ENCODE measurements at places on chromosomes 1 and 21.

DNA sequence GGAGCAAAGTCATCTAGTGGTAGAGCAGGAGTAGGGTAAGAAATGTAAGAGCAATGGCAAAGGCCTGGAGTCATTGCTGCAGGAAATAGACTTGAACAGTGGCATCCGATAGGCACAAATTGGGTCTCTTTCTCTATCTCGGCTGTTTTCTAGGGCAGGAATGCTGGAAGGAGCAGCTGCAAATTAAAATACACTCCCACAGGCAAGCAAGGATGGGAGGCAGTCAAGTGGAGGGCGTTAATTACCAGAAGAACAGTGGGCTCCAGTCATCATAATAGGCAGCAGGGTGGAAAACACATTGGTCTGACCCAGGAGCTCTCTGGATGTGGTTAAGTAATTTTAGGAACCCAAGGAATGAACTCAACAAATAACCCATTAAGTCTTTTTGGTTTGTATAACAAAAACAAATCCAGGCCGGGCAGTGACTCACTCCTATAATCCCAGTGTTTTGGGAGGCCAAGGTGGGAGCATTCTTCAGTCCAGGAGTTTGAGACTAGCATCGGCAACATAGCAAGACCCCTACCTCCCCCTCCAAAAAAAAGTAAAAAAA is 7.8 kb upstream of the TDRD5 start:
- DNase-seq = no peak

- no peak for DNase-seq
These were observed 31.6 kb downstream of the OSBPL9 start for GRCh38 chr1:51648180-51649109.

DNA sequence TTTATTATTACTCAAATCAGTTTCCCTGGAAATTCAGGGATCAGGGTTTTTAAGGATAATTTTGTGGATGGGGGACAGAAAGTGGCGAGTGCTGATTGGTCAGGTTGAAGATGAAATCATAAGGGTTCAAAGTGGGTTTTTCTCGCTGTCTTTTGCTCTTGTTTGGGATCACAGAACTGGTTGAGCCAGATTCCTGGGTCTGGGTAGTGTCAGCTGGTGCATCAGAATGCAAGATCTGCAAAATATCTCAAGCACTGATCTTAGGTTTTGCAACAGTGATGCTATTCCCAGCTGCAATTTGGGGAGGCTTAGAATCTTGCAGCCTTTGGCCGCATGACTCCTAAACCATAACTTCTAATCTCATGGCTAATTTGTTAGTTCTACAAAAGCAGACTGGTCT is 9.3 kb downstream of the CHI3L2 start:
- DNase-seq = no peak

- no peak for DNase-seq
These were observed 99.8 kb upstream of the HOOK1 start for GRCh38 chr1:59714966-59715365.

GRCh38 chr1:2356401-2356800 is 35.0 kb downstream of the MORN1 start:
- DNase-seq = no peak

DNA sequence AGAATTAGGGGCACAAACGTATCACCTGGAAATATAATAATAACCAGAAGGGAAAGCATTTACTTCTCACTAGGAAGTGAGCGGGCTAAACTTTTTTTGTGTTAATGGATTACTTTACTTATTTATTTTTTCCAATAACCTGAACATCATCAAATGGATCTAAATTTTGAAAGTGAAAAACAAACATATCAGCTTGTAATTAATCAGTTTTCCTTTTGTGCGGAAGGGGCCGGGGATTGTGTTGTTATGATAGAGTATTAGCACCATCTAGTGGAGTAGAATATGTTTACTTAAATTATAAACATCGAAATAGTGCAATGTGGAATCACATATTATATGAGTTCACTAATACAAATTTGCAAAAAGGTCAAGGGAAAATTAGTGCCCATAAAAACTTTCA is 9.0 kb downstream of the CFH start:
- no peak for DNase-seq

- DNase-seq = no peak
These were observed 22.6 kb downstream of the TNFRSF8 start for GRCh38 chr1:12085643-12086260.

DNA sequence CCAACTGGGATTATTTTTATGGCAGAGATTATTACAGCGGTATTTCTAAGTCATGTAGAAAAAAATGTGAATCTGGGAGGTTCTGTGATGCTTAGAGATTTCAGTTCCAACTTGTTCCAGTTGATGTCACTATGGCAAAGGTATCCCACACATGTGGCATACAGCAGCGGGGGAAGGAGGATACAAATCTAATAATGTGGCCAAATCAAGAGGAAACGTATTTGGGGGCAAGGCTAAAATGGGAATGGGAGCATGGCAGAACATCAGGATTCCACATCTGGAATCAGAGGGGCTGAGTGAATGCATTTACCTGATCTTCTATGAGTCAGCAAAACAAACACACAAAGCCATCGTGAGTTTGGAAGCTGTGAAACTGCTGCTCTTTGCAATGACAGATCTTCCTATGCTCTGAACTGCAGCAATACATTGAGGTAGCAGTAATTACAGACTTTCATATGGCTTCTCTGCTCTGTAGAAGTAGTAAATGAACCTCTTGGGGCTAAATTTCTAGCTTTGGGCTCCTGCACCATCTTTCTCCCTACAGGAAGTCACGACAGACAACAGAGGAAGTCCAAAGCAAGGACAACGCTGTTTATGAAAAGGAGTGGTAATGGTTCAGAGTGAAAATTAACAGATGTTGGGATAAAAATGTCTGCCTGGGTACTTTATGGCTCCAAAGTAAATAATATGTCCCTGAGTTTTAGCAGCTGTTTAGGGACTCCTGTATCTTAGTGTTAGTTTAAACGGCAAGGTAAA is 55.5 kb downstream of the GABPA start:
- no peak for DNase-seq

DNA sequence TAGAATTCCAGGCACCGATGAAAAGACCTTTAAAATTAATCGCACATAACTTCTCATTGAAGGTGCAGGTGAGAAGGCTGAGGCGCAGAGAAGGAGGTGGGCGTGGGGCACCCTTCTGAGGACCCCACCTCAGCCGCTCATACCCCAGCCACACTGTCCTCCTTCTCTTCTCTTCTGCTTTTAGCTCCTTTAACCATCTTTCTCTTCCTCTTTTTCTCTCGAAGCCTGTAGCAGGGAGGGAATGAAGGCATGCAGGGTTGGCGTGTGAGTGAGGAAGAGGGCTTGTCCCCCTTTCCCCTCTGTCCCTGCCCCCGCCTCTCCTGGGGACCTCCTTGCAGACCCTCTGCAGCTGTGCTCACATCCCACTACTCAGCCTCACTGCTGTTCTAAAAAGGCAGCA is 57.8 kb upstream of the CACNA1E start:
- no peak for DNase-seq

DNA sequence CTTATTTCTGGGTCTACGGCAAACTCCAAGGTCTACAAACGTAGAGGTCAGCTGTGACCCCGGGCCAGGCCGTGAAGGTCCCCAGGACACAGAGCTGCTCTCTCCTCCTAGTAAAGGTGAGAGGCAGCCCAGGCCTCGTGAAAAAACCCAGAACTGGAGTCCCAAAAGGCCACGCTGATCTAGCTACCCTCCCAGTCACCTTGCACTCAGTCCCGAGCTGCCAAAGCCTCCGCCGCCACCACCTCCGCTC is 125 bp downstream of the ATP5PF start:
- DNase-seq = no peak

- no peak for DNase-seq
These were observed 52.2 kb downstream of the ACP6 start for GRCh38 chr1:147618077-147618569.

- no peak for DNase-seq
These were observed 1.3 kb downstream of the INAVA start for GRCh38 chr1:200895801-200896530.

- no peak for DNase-seq
These were observed 2.5 kb upstream of the C1QA start for GRCh38 chr1:22633697-22634463.

DNA sequence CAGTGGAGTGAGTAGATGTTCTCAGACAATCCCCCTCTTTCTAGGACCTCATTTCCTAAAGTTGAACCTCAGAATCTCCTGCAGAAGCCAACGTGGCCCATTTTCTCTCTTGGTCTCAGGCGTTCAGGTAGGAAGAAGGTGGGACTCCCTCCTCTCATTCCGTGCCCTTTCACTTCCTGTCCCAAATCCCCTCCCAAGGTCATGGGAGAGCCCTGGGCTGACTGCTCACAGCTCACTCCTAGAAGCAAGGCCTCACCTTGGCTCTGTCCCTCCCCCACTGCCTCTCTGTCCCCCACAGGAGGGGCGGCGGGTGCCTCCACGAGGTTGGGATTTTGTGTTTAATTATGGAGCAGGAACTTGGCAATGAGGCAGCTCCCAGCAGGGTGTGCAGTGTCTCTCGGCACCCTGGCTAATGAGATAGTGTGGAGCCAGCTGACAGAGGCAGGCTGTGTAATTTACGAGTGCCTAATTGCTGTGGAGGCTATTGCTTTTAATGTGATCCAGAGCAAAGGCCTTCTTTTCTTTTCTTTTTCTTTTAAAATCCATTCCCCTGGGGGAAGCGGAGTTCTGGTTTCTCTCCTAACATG is 9.1 kb upstream of the CDK18 start:
- no peak for DNase-seq

GRCh38 chr1:200787896-200788387 is 49.2 kb downstream of the CAMSAP2 start:
- DNase-seq = no peak

- no peak for DNase-seq
These were observed 31.4 kb upstream of the TMEM61 start for GRCh38 chr1:54949053-54949452.

- no peak for DNase-seq
These were observed 279.4 kb downstream of the PTGER3 start for GRCh38 chr1:70768216-70768615.

DNA sequence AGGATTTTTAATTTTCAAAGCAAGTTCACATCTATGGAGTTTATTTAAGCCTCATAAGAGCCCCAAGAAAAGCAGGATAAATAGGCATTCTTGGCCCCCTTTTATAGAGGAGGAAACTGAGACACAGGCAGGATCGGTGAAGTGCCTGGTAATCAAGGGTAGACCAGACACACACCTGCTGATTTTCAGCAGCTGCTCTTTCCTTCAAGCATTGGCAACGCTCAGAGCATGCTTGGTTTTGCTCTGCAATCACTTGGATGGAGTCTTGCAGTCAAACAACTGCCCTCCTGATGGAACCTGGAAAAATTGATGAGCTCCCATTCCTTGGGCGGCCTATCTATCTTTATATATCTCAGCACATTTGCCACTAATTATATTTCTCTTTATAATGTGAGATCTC is 478.9 kb upstream of the CAMK1G start:
- no peak for DNase-seq

DNA sequence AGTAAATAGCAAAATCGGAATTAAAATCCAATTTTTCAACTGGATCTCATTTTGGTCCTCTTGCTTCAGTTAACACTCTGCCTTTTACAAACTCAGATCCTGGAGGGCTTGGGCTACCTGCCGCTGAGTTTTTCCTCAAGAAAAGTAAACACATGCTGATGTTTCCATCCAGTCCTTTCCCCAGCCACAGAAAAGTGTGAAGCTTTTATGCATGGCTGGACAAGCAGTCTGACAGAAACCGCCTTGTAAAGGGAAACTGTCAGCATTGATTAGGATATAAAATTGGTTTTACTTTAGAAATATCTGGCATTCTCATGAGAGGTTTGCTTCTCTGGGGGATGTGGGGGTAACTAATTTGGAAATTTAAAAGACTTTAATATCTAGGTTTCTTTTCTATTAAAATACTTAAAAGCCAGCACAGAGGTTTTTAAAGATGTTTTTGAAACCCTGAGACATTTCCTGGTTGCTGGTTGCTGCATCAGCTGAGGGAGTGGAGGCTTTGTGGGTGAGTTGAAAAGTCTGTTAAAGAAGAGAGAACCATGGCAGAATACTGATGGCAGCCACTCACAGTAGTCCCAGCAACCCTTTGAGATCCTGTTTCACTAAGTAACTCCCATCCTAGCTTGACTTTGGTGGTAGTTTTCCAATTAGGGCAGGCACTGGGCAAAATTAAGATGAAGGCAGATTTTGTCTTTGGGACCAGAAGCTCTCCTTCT is 238.3 kb downstream of the PAPPA2 start:
- no peak for DNase-seq

GRCh38 chr1:153774780-153775457 is at the start of gene SLC27A3:
SLC27A3 (plus strand) TSS chr1:153775407; CDS start chr1:153775498, 91 bp downstream.
- DNase-seq = no peak

GRCh38 chr1:174743654-174744561 is 255.8 kb upstream of the CACYBP start:
- no peak for DNase-seq

- no peak for DNase-seq
These were observed 42.1 kb downstream of the YARS1 start for GRCh38 chr1:32774950-32775634.

DNA sequence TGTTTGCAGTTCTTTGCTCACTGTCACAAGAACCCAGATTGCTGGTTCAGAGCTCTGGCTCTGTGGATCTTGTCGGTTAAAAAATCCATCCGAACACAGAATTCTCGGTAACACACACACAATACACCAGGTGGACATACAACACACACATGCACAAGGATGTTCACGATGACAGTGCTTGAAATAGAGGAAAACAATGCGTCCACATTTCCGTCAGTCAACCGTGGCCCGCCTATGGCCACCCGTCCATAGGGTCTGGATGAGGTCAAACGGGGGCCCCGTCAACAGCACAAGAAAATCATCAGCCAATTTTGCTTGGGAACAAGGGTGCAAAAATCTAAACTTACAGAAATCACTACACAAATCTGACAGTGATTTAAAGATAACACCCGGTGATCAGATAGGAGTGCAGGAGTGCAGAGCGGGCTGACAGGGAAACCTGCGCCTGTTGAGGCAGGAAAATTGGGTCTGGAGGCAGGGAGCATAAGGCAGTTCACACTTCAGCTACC is 50.4 kb upstream of the SLC19A1 start:
- DNase-seq = no peak

DNA sequence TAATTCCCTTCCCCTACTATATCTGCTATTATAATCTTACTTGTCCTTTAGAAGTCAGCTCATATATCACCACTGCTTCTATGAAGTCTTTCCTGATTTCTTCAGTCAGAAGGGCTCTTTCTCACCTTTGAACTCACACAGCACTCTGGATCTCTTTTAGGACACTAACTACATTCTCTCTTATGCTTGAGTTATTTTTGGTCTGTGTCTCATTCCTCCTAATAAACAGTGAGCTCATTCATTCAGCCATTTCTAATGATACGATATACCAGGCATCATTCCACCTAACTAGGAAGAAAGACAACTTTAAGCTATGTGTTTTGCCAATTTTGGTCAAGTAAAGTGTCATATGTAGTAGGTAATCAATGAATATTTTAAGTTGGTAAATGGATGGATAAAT is 1.2 kb upstream of the STYXL2 start:
- DNase-seq = no peak

- DNase-seq = no peak
These were observed 23.0 kb upstream of the SYNC start for GRCh38 chr1:32725615-32725982.

GRCh38 chr1:48030696-48031365 is 33.6 kb upstream of the TRABD2B start:
- no peak for DNase-seq

- DNase-seq = no peak
These were observed 400.5 kb downstream of the GPATCH2 start for GRCh38 chr1:217230412-217230811.

Data from stimulated activated CD8-positive, alpha-beta memory T cell treated with anti-CD3 and anti-CD28 coated beads, Interleukin-12 subunit alpha, Interleukin-12 subunit beta, amount 100 ng/mL, for 4 hours (primary cell).